ENCODE measurements at places on chromosomes 5 and 9. TPM values are rescaled to one million over a fixed set of nuclear protein-coding genes. Genes with fewer than 3 reads are reported as not detected.

BTNL3 gene
- not detected for total RNA-seq

GFM2 gene
- total RNA-seq = 59.6 TPM

SH3RF2 gene
- 27.9 TPM for total RNA-seq

PCDHGA5 gene
- 1.2 TPM for total RNA-seq

C5orf58 gene
- total RNA-seq = not detected

NCS1 gene
- 55.7 TPM for total RNA-seq

TMEM8B gene
- total RNA-seq = 17.9 TPM

IFNA8 gene
- not detected for total RNA-seq

HCN1 gene
- total RNA-seq = 5.6 TPM

GABRP gene
- 0.39 TPM for total RNA-seq

FOXD1 gene
- total RNA-seq = 0.11 TPM

DTWD2 gene
- 30.7 TPM for total RNA-seq

SGTB gene
- total RNA-seq = 5.9 TPM

PRR7 gene
- 26.4 TPM for total RNA-seq

PIP5K1B gene
- 5.0 TPM for total RNA-seq
